ENCODE measurements at places on chromosomes 16 and 17.

- no peak for DNase-seq
Measured at GRCh38 chr17:205817-206216, 24.4 kb upstream of the DOC2B start.

DNA sequence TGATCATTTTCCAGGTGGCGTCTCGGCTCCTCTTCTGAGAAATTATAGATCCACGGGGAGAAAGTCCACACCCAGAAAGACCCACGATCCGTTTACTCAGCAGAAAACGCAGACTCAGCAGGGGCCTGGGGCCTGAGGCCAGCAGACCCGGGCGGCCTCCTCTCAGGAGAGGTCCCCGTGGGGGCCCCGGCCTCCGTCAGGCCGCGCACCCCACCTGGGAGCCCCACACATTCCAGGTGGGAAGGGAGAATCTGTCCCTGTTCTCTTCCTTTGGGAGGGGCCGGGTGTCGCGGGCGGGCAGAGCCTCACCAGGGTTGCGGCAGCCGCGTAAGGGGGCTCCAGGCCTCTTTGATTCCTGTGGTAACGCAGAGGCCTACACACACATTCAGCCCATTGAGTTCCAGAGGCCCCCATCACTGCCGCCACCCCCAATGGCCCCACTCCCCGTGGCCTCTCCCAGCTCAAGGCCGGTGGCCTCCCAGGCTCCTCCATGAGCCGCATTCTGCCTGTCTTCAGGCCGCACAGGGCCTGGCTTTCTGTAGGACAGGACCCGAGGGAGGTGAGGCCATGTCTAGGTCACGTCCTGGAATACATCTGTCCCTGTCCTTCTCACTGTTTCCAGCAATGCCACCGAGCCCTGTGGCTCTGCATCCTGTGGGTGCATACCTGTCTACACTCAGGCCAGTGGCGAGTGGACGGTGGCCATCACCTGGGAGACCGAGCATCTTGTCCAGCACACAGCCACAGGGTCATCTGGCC is 1.6 kb upstream of the IGFALS start:
- no peak for DNase-seq

GRCh38 chr17:44599298-44600175 is 42.3 kb downstream of the FZD2 start:
- no peak for DNase-seq

GRCh38 chr17:67575325-67575724 is 142.4 kb upstream of the NOL11 start:
- no peak for DNase-seq

DNA sequence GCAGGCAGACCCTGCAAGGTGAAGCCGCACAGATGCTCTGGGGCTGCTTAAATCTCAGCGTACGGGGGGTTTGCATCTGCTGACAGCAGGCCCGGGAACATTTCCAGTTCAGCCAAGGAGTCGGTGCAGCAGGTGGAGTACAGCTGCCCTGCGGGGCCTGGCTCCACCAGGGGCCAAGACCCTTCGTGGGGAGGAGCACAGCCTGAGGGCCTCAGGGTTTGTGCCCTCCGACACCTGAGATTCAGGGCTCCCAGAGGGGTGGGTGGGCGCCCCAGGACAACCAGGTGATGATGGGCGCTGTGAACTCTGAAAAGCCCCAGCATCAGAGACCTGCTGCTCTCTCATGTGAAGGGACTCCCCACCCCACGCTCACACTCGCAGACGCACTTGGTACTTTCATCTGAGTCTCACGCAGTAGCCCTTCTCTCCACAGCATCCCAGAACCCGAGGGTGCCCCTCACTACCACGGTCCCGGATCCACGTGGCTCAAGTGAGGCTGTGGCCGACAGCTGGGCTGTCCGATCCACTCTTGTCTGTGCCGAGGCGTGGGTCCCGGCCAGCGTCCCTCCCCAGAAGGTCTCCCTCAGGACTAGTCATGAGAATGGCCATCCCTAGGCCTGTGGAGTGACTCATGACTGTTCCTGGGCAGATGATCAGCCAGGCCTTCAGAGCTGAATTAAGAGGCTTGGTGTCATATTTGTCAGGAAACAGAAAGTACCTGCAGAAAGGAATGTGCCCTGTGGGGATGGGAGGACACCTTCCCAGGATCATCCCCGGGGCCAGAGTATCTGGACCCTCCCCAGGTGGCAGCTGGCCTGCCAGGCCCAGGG is 29.6 kb downstream of the ACSF3 start:
- no peak for DNase-seq

- DNase-seq: no peak
Measured at GRCh38 chr17:32021615-32021955, 14.4 kb downstream of the LRRC37B start.

GRCh38 chr16:28131181-28131580 is 67.7 kb upstream of the GSG1L start:
- no peak for DNase-seq

- no peak for DNase-seq
Measured at GRCh38 chr16:78452025-78452555, 352.6 kb downstream of the WWOX start.

DNA sequence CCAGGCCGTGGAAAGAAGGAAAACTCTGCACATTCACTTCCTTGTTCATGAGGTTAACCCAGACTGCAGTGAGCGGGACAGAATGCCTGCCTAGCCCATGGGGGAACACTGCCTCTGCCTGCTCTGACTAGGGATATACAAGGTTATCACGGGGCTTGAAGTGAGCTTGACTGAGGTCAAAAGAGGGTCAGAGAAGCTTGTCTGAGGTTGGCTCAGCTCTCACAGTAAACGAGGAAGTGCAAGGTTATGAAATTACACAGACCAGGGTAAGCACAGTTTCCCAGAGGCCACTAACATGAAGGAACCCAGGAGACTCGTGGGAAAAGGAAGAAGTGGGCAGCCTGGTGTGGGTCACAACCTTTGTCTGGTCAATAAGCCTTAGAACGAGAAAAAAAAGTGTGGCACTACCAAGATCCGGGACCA is 28.7 kb downstream of the HIC1 start:
- DNase-seq: peak; percentile 77

GRCh38 chr17:75508931-75509361 is 6.4 kb downstream of the CASKIN2 start:
- DNase-seq: no peak

GRCh38 chr17:45628019-45628418 is 137.5 kb upstream of the PLEKHM1 start:
- no peak for DNase-seq

DNA sequence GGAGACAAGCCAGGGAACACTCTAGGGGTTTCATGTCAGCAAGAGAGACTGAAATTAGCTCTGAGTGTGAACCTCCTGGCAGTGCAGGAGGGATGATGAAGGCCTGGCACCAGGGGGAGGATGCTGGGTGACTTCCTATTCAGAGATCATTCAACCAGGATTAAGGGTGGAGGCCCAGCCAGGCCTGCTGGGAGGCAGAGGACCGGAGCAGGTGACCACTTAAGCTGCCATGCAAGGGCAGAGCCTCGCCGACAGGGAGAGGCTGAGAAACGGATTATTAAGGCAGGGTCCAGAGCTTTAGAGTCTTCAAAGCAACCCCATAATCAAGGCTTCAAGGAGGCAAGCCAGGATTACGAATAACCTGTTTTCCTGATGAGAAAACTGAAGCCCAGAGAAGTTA is 10.6 kb upstream of the SRCIN1 start:
- DNase-seq: no peak

DNA sequence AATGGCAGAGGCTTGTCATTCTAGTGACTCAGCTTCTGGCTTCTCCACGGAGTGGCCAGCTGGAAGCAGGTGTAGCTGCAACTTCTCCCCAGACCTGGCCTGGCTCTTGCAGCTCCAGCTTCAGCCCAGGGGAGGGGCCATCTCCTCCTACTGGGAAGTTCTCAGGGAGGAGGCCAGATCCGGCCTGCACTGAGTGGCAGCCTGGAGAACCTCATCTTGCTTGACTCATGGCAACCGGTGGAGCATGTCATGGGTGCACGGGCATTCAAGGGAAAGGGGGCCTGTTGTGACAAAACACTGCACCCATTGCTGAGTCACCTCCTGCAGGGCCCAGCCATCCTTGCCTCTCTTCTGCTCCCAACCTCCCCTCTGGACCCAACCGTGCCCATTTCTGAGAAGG is 273.9 kb upstream of the MAF start:
- DNase-seq: no peak

DNA sequence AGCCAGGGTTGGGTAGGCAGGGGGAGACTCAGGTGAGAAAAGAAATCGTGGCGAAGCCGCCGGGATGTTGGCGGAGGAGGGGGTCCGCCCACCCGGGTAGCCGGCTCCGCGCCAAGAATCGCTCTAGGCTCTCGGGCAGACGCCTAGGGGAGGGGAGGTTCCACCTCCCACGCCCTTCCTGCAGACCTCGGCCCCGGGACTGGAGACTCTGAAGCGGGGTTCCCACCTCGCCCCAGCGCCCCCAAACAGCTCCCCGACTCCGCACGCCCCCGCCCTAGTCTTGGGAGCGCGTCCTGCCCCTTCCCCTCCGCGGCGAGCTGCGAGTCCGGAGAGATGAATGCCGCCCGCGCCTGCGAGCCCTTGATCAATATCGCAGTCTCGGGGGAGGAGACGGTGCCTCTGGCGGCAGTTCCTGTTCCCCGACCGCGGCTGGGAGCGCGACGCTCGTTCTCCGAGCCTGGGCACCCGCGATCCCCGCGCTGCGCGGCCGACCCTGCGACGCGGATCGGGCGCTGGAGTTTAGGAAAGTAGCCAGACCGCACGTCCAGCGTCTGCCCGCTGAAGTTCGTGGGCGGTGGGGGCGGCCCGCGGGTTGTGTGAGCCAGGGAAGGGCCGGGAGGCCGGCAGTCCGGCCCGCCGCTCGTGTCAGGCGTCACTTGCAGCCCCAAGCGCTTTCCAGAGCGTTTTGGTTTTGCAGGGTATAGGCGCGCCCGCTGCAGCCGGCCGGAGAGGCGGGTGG is 790 bp downstream of the CRHR1 start:
- peak; percentile 57 for DNase-seq

GRCh38 chr17:1190751-1191331 is 11.1 kb upstream of the ABR start:
- DNase-seq: no peak

GRCh38 chr17:75516619-75517296 is 430 bp downstream of the TSEN54 start:
- DNase-seq: peak; percentile 18

DNA sequence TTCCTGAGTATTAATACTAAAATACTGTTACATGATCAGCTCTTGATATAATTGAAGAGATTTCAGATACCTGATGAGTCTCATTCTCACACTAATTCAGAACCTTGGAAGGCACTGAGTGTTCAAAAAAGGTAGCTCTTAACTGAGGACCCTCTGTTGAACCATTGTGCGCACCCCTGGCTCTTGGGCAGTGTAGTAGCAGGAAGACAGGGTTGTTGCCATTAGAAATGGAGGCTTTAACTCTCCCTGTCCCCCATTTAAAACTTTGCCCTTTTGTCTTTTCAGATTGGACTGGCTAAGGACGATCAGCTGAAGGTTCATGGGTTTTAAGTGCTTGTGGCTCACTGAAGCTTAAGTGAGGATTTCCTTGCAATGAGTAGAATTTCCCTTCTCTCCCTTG is 1.8 kb downstream of the EIF1 start:
- no peak for DNase-seq

DNA sequence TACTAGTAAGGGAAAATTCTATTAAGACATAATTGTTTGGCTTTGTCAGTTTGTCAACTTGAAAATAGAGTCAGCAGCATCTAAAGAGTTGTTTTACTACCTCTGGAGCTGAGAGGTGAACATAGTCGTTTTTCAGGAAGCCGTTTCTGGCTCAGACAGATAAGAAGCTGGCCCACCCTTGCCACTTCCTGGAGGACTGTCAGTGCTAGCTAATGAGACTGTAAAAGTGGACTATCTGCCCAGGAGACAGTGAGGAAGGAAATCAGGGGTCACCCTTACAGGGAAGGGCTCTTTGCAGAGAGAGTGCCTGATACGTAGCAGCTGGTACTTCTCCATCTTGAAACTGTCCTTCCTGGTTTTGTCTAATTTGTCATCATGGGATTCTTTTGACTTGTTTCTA is 328.7 kb downstream of the WWOX start:
- peak; percentile 70 for DNase-seq

DNA sequence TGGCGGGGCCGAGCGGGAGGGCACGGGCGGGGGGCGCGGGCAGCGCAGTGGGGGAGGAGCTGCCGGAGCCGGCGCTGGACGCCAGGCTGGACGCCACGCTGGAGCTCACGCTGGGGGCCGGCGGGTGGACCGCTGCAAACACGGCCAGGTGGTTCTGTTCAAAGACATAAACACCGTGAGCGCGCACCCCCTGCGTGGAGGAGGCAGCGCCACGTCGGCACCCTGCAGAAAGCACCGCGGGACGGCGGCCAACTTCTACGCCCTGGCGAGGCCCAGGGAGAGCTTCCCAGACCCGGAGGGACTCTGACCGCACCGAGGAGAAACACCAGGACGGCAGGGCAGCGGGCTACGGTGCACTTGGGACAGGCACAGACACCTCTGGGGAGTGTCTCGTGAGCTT is 29.3 kb downstream of the UNKL start:
- no peak for DNase-seq

- no peak for DNase-seq
Measured at GRCh38 chr16:50457979-50458491, 89.2 kb upstream of the BRD7 start.

DNA sequence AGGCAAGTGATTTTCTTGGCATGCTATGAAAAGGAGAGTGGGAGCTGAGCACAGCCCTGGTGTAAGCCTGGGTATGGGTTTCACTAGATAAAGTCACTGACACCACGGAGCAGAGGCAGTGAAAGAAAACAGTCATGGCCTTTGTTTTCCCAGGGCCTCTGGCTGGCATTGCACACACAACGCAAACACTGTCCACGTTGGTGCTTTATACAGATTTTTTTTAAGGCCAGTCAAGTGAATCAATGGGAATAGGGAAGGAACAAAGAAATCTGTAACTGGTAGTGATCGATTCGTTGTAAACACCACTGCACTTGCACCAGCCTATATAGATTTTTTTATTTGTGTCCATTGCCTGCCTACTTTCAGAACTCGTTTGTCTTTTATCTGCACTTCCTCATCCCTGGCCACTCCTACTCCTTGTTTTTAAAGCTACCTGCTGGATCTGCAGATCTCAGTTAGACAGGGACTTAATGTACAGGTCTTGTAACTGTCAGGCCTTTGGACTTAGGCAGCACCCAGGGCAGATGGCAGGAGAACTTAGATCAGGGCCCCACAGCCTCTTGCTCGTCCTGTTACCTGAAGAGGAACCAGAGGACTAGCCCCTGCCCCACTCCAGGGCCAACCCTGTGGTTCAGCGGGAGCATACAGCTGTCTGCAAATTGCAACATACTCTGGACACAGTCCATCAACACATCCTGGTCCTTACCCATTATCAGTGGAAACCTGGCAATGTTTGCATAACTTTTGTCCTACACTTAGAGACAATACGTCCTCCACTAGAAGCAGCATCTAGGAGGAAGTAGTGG is 10.6 kb upstream of the TMIGD1 start:
- DNase-seq: no peak

DNA sequence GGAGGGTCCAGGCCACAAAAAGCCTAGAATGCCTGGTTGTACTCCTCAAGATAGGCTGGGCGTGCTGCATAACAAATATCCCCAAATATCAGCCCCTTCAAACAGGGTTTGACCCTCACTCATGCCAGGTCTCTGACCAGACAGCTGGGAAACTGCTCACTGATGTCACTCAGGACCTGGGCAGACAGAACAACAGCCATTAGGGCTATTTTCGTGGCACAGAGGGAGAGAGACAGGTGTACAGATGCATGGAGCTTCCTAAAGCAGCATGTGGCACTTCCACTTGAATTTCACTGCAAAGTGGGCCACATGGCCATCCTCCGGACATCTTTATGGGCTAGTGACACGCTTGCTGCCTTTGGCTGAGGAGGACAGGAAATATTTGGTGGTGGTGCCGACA is 73.1 kb downstream of the SREBF1 start:
- no peak for DNase-seq

GRCh38 chr16:81843683-81844082 is 64.6 kb downstream of the PLCG2 start:
- DNase-seq: no peak

- no peak for DNase-seq
Measured at GRCh38 chr16:64762211-64762610, 359.7 kb downstream of the CDH11 start.
